Natural killer cell treated with Interleukin-12 subunit alpha and Interleukin-12 subunit beta and Interleukin-15 and Interleukin-18, amount 100 ng/mL, for 72 hours (primary cell): ENCODE measurements at places on chromosomes 5 and 9. TPM values are rescaled to one million over a fixed set of nuclear protein-coding genes. Genes with fewer than 3 reads are reported as not detected.

The HAND1 gene
- total RNA-seq = not detected

The C1QTNF2 gene
- not detected for total RNA-seq

The BHMT2 gene
- total RNA-seq = not detected

The SLC6A7 gene
- total RNA-seq = not detected

The EEIG1 gene
- total RNA-seq = 8.2 TPM

The SPINK13 gene
- not detected for total RNA-seq

The AFAP1L1 gene
- 0.33 TPM for total RNA-seq

The GPR21 gene
- 3.0 TPM for total RNA-seq

The GFI1B gene
- not detected for total RNA-seq

- no peak overlapping the region for H3K4me3 ChIP-seq
- H3K27ac ChIP-seq = no peak overlapping the region
- peaks cover 47% of the 10 kb centered on the region for H3K27me3 ChIP-seq
- no peak for DNase-seq
- H3K4me1 ChIP-seq = no peaks in the 10 kb centered on the region
Observed at GRCh38 chr5:137605411-137605810, 106.3 kb upstream of the SPOCK1 start.

DNA sequence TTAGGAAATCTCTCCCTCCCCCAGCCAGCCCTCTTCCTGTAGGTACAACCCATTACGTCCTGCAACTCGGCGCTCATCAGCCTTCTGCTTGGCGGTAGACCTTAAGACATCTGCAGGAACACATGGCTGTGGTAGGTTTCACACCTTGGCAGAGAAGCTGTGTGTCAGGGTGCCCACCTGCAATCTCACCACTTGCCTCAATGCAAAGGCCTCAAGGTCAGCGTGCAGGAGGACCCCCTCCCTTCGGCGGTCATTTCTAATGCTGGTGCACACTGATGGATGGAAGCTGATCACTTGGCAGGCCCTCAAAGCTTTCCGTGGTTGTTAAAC lies 67.3 kb downstream of the CRB2 start:
- H3K27me3 ChIP-seq = no peaks in the 10 kb centered on the region
- H3K27ac ChIP-seq = no peak overlapping the region
- no peak for DNase-seq
- no peaks in the 10 kb centered on the region for H3K36me3 ChIP-seq
- no peak overlapping the region for H3K4me3 ChIP-seq

DNA sequence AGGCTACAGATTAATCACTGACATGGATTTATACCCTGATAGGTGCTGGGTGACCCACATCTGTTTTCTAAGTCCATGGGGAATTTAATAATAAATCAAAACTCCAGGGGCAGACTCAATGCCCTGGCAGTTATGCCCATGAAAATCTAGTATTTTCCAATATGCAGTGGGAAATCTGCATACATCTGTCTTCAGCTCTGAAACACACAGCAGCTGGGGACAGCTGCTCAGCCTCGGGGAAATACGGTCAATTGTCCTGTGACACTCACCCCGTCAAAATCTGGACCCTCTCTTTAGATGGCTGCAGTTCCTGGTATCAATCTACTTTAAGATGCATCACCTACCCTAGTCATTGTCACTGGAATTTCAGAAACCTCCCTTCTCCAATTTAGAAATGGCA lies 12.7 kb upstream of the C1QTNF3 start:
- peaks cover 4% of the 10 kb centered on the region for H3K36me3 ChIP-seq
- H3K4me3 ChIP-seq = no peak overlapping the region
- H3K27ac ChIP-seq = no peak overlapping the region

DNA sequence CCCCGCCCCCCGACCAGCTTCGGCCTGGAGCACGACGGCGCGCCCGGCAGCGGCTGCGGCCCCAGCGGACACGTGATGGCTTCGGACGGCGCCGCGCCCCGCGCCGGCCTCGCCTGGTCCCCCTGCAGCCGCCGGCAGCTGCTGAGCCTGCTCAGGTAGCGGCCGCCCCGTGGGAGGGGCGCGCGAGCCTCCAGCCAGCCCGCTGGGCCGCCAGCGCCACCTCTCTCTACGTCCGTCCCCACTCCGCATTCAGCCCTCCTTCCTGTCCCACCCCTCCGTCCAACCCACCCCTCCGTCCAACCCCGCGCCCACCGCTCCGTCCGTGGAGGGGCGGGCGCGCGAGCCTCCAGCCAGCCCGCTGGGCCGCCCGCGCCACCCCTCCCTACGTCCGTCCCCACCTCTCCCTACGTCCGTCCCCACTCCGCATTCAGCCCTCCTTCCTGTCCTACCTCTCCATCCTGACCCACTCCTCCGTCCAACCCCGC lies 6.5 kb downstream of the ADAMTS13 start:
- no peak overlapping the region for H3K4me3 ChIP-seq
- peaks cover 2% of the 10 kb centered on the region for H3K27me3 ChIP-seq
- H3K4me1 ChIP-seq = no peaks in the 10 kb centered on the region
- H3K27ac ChIP-seq = no peak overlapping the region

- no peaks in the 10 kb centered on the region for H3K4me1 ChIP-seq
- H3K27ac ChIP-seq = no peak overlapping the region
- H3K36me3 ChIP-seq = peaks cover 63% of the 10 kb centered on the region
- H3K4me3 ChIP-seq = no peak overlapping the region
- H3K27me3 ChIP-seq = no peaks in the 10 kb centered on the region
Observed at GRCh38 chr5:55429613-55430253, 105.0 kb downstream of the PLPP1 start.

- no peaks in the 10 kb centered on the region for H3K36me3 ChIP-seq
- H3K4me3 ChIP-seq = no peak overlapping the region
- no peaks in the 10 kb centered on the region for H3K4me1 ChIP-seq
- no peak for DNase-seq
- peaks cover 17% of the 10 kb centered on the region for H3K27me3 ChIP-seq
Observed at GRCh38 chr5:109668668-109669422, 20.9 kb upstream of the MAN2A1 start.

- H3K36me3 ChIP-seq = peaks cover 14% of the 10 kb centered on the region
- no peaks in the 10 kb centered on the region for H3K27me3 ChIP-seq
- H3K4me3 ChIP-seq = no peak overlapping the region
- H3K27ac ChIP-seq = no peak overlapping the region
- H3K4me1 ChIP-seq = no peaks in the 10 kb centered on the region
Observed at GRCh38 chr9:135949501-135950134, 11.6 kb downstream of the UBAC1 start.

DNA sequence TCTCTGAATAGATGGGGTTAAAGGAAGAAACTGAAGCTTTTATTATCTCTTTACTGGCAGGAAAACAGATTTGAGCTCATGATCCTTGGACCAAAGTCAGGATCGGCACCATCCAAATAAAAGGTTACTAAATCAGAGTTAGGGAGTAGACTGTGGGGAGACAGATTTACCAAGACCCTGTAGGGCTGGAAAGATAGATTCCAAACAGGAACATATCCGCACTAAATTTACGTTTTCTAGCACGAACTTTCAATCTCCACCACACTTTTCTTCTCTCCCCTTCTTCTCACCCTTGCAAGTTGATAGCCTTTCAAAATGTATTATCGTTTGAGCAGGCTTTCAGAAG lies 120.0 kb upstream of the HMHB1 start:
- peak overlapping the region; percentile 22 for H3K27ac ChIP-seq
- H3K4me3 ChIP-seq = peak overlapping the region; percentile 42
- H3K27me3 ChIP-seq = no peaks in the 10 kb centered on the region
- peaks cover 17% of the 10 kb centered on the region for H3K36me3 ChIP-seq
- H3K4me1 ChIP-seq = peaks cover 30% of the 10 kb centered on the region

GRCh38 chr5:177367981-177368868 lies 10.5 kb downstream of the RGS14 start:
- no peaks in the 10 kb centered on the region for H3K27me3 ChIP-seq
- no peak for DNase-seq
- no peak overlapping the region for H3K4me3 ChIP-seq
- peaks cover 6% of the 10 kb centered on the region for H3K36me3 ChIP-seq
- H3K4me1 ChIP-seq = peaks cover 42% of the 10 kb centered on the region

DNA sequence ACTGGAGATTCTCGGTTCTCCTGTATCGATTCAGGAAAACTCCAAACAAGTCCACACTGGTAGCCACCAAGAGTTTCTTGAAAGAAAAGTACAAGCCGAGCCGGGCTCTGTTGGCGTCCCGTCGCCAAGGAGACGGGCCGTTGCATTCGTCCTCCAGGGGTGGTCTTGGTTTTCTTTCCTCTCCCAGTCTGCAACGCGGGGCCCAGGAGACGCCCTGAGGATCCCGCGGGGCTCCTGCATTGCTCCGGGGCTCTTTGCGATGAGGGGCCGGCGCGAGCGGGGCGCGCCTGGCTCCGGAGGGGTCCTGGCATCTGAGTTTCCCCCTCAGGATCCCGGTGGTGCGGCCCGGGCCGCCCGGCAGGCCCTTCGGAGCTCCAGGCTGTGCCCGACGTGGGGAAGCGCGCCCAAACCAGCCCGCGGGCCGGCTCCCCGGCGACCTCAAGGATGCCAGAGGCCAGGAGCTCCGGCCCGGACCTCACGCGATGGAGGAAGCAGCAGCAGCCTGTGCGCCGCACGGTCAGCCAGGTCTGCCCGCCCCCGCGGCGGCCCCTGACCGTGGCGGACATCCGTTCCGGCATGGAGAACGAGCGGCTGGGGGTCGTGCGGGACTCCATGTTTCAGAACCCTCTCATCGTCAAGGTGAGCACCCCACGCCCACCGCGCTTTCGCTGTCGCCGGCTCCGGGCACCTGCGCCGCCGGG lies at the start of gene CFAP77:
TSS of gene CFAP77 (plus strand) at position 384 of the 701 bp plus-strand sequence. CDS start at position 445, 61 bp downstream.
- no peak within 1 kb of the TSS for H3K27ac ChIP-seq
- DNase-seq = no peak
- H3K4me3 ChIP-seq = peak within 1 kb of the TSS; percentile 71

GRCh38 chr9:138003485-138004190 lies 126.1 kb downstream of the CACNA1B start:
- no peaks in the 10 kb centered on the region for H3K4me1 ChIP-seq
- H3K4me3 ChIP-seq = no peak overlapping the region
- no peak for DNase-seq
- H3K36me3 ChIP-seq = no peaks in the 10 kb centered on the region

- H3K27ac ChIP-seq = peak overlapping the region; percentile 94
- peaks cover 46% of the 10 kb centered on the region for H3K4me1 ChIP-seq
- DNase-seq = no peak
- H3K36me3 ChIP-seq = no peaks in the 10 kb centered on the region
Observed at GRCh38 chr5:142356349-142356715, 31.5 kb upstream of the SPRY4 start.

GRCh38 chr5:40154194-40154593 lies 525.5 kb upstream of the PTGER4 start:
- H3K27me3 ChIP-seq = no peaks in the 10 kb centered on the region
- no peak overlapping the region for H3K27ac ChIP-seq
- no peaks in the 10 kb centered on the region for H3K4me1 ChIP-seq
- no peak overlapping the region for H3K4me3 ChIP-seq
- H3K36me3 ChIP-seq = no peaks in the 10 kb centered on the region

- no peak overlapping the region for H3K4me3 ChIP-seq
- DNase-seq = no peak
- H3K4me1 ChIP-seq = peaks cover 24% of the 10 kb centered on the region
- H3K27me3 ChIP-seq = no peaks in the 10 kb centered on the region
- H3K27ac ChIP-seq = no peak overlapping the region
- no peaks in the 10 kb centered on the region for H3K36me3 ChIP-seq
Observed at GRCh38 chr9:73114958-73115357, 36.7 kb upstream of the ANXA1 start.

DNA sequence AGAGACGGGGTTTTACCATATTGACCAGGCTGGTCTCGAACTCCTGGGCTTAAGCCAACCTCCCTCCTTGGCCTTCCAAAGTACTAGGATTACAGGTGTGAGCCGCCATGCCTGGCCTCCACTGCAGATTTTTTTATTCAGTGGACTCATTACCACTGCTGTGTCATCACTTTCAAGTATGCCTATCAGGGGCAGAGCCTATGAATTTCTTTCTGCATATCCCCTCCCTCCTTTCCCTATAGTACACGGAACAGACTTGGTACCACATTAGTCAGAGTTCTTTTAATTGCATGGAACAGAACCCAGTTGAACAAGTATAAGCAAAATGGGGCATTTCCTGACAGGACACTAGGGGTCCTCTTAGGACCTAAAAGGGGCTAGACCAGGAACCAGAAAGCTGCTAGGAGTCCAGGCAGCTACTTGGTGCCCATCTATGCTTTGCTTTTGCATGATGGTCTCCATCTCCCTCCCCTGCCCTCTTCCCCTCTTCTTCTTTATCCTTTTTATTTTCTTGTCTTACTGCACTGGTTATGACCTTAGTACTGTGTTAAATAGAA lies 5.8 kb downstream of the BSPRY start:
- no peaks in the 10 kb centered on the region for H3K36me3 ChIP-seq
- no peak for DNase-seq
- peaks cover 16% of the 10 kb centered on the region for H3K4me1 ChIP-seq

DNA sequence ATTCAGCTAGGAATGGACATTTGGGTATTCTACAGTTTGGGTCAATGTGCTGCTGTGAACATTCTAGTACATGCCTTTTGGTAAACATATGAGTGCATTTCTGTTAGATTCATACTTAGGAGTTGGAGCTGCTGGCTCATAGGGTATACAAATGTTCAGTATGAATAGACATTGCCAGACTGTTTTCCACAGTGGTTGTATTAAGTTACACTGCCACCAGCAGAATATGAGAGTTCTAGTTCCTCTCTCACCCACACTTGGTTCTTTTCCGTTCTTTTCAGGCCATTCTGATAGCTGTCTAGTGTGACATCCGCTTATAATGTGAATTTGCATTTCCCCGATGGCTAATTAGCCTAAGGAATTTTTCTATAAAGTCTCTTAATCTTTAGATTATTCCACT lies 25.0 kb downstream of the STOM start:
- no peak overlapping the region for H3K4me3 ChIP-seq
- H3K27ac ChIP-seq = peak overlapping the region; percentile 62
- no peaks in the 10 kb centered on the region for H3K27me3 ChIP-seq
- H3K4me1 ChIP-seq = peaks cover 69% of the 10 kb centered on the region
- peaks cover 43% of the 10 kb centered on the region for H3K36me3 ChIP-seq
- no peak for DNase-seq

DNA sequence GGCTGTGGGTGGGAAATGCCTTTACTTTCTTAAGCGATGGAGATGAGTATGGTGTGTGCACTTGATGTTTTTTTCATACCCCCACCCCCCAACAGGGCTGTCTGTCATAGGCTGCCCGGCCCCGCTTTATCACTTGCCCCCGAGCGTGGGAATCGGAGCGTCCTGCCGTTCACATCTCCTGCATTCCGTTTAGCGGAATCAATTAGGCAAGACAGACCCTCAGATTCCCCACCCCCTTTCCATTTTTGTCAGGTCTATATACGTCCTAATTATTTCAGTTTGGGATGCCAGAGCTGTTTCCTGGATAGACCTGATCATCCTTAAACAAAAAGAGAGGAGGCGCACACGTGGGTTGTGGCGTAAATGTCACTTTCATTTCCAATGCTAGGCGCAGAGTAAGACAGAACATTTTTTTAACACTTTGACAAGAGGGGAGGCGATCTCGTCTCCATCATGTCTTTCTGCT lies 217.2 kb downstream of the MEF2C start:
- H3K27me3 ChIP-seq = peaks cover 57% of the 10 kb centered on the region
- no peak overlapping the region for H3K27ac ChIP-seq
- peaks cover 31% of the 10 kb centered on the region for H3K4me1 ChIP-seq
- H3K4me3 ChIP-seq = peak overlapping the region; percentile 88
- peaks cover 12% of the 10 kb centered on the region for H3K36me3 ChIP-seq

DNA sequence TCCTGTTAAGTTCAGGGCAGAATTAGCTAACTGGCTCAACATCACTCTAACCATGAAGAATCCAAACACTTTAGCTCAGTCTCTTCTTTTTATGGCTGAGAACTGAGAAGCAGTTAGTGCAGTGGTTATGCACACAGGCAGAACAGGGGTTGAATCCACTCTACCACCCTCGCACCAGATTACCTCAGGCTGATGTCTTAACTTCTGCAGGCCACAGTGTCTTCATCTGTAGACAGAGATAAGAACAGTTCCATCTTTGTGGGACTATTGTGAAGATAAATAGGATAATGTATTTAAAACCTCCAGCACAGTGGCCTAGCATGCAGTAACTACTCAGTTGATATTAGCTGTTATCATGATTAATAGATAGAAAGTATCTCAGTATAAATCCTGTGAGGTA lies 54.8 kb downstream of the FAM114A2 start:
- no peak overlapping the region for H3K27ac ChIP-seq
- no peaks in the 10 kb centered on the region for H3K4me1 ChIP-seq
- H3K36me3 ChIP-seq = no peaks in the 10 kb centered on the region
- no peak for DNase-seq
